ENCODE measurements at places on chromosomes 7 and 10. TPM values are rescaled to one million over a fixed set of nuclear protein-coding genes. Genes with fewer than 3 reads are reported as not detected.

Gene SFTPA1
- not detected for polyA plus RNA-seq

Gene AOAH
- not detected for polyA plus RNA-seq

GRCh38 chr10:132366006-132366405 lies 31.0 kb upstream of the PWWP2B start:
- H3K27me3 ChIP-seq: no peaks in the 10 kb centered on the region
- no peak overlapping the region for H3K4me3 ChIP-seq
- H3K36me3 ChIP-seq: peaks cover 6% of the 10 kb centered on the region
- no peak for DNase-seq
- no peak overlapping the region for H3K27ac ChIP-seq

DNA sequence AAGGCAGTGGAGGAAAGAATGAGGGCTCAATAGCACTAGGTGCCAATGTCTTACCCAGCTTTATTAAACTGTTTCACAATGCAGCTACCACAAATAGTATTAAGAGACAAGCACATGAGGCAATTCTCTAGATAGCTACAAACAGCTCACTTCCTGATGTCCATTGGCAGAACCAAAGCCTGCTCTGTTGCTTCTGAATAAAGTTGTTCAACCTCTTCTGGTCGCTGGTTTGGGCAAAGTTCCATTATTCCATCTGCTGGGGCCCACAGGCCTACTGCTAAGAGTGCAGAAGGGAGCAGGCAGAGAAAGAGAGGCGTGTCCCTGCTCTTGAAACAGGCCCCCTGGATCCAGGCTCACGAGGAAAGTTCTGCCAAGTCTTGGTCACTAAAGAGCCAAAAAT lies 173.9 kb downstream of the ZNF438 start:
- H3K4me3 ChIP-seq: no peak overlapping the region
- peak; percentile 93 for DNase-seq
- peaks cover 6% of the 10 kb centered on the region for H3K4me1 ChIP-seq
- no peak overlapping the region for H3K27ac ChIP-seq
- no peaks in the 10 kb centered on the region for H3K27me3 ChIP-seq

DNA sequence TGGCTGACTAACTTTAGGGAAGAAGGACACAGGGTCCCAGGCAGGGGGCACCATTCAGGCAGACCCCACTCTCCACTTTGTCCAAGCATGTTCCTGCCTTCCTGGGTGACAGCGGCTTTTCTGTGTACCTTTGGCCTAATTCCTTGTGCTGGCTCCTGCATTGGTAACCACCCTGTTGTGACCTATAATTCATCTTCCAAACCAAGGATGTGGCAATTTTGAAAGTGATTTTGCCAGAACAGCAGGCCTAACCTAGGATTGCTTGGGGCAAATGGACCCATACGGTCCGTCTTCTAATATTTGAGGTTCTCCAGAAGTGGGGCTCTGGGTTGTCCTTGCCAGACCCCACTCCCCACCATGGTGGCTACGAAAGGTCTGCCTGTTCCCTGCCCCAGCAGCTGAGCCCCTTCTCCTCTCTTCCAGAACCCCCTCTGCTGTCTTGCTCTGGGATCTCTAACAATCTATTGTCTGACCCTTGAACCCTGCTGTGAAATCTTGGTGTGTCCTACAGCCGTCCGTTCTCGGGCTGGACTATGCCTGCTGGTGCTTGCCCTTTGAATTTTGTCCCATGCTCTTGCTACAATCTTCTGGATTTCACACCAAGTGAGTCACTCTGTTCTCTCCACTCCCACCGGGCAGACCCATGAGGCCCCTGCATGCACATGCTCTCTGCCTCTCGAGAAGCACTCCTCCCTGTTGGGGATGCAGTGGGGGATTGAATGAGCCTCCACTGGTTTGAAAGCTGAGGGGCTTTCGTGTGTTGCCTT lies 316.0 kb downstream of the CXCL12 start:
- DNase-seq: no peak
- H3K36me3 ChIP-seq: no peaks in the 10 kb centered on the region
- no peaks in the 10 kb centered on the region for H3K4me1 ChIP-seq
- H3K27me3 ChIP-seq: no peaks in the 10 kb centered on the region
- H3K4me3 ChIP-seq: no peak overlapping the region

DNA sequence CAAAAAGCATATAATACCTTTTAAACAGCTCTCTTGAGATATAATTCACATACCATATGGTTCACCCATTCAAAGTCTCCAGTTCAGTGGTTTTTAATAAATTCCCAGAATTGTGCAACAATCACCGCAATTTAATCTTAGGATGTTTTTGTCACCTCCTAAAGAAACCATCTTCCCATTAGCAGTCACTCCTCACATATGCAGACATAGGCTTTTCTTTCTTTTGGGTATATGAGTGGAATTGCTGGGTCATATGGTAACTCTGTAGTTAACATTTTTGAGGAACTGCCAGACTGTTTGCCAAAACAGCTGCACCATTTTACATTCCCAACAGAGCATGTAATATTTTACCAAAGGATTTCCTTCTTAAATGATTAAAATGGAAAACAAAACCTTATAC lies 57.0 kb downstream of the CC2D2B start:
- H3K4me1 ChIP-seq: no peaks in the 10 kb centered on the region
- H3K36me3 ChIP-seq: no peaks in the 10 kb centered on the region
- H3K27ac ChIP-seq: no peak overlapping the region
- no peaks in the 10 kb centered on the region for H3K27me3 ChIP-seq

Gene C10orf90
- 0.19 TPM for polyA plus RNA-seq

Gene AGAP3
- polyA plus RNA-seq: 32.9 TPM

Gene MYPN
- polyA plus RNA-seq: 0.77 TPM

Gene GIMAP4
- not detected for polyA plus RNA-seq

Gene AGAP5
- 1.8 TPM for polyA plus RNA-seq

GRCh38 chr7:50645186-50645585 lies 80.0 kb upstream of the DDC start:
- H3K4me3 ChIP-seq: no peak overlapping the region
- H3K27me3 ChIP-seq: no peaks in the 10 kb centered on the region
- no peak for DNase-seq
- no peaks in the 10 kb centered on the region for H3K36me3 ChIP-seq
- H3K4me1 ChIP-seq: no peaks in the 10 kb centered on the region

Gene PRTFDC1
- 32.7 TPM for polyA plus RNA-seq

- H3K4me3 ChIP-seq: no peak overlapping the region
- H3K27me3 ChIP-seq: no peaks in the 10 kb centered on the region
- H3K36me3 ChIP-seq: no peaks in the 10 kb centered on the region
- H3K4me1 ChIP-seq: no peaks in the 10 kb centered on the region
- H3K27ac ChIP-seq: no peak overlapping the region
- no peak for DNase-seq
Observed at GRCh38 chr7:157981778-157982177, 605.8 kb downstream of the PTPRN2 start.

GRCh38 chr10:114477285-114477684 lies 73.0 kb upstream of the AFAP1L2 start:
- H3K4me1 ChIP-seq: no peaks in the 10 kb centered on the region
- H3K27me3 ChIP-seq: peaks cover 3% of the 10 kb centered on the region

DNA sequence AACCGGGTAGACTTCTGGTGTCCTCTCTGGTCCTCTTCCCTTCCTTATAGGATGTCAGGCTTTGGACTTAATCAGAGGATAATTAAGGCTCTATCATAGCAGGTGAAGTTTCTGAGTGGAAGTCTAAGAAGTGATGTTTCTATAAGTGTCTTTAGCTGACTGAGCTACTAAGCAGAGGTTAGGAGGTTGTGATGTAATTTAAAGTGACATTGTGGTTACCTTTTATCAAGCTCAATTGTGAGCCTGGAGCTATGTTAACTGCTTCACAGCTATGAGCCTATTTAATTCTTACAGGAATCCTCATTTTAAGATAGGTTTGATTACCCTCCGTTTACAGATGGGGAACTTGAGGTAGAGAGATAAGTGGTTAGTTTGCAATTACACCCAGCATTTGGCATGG lies 365.1 kb downstream of the AUTS2 start:
- no peaks in the 10 kb centered on the region for H3K27me3 ChIP-seq
- no peak overlapping the region for H3K27ac ChIP-seq
- H3K4me1 ChIP-seq: no peaks in the 10 kb centered on the region
- H3K4me3 ChIP-seq: no peak overlapping the region

DNA sequence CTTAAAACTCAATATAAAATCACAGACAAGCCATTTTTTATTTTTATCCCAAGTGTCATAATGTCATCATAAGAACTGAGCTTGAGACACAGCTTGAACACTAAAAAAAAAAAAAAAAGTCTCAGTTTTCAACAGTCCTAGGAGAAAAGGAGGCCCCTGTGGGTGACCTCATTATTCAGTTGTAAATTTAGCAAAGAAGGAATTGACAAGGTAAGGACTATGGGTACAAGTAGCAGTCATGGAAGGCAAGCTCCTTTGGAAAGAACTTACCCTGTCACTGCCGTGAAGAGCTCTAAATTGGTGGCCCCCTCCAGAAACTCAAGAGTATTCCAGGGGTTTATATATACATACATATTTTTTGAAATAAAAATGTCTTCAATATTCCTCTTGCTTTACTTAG lies 864.4 kb upstream of the KCND2 start:
- no peak overlapping the region for H3K27ac ChIP-seq
- H3K4me3 ChIP-seq: no peak overlapping the region
- H3K36me3 ChIP-seq: no peaks in the 10 kb centered on the region
- DNase-seq: no peak

Gene STOX1
- polyA plus RNA-seq: 0.08 TPM

Gene SFRP4
- polyA plus RNA-seq: 1.5 TPM

Gene MYH16
- polyA plus RNA-seq: not detected

Gene MMRN2
- polyA plus RNA-seq: 2.2 TPM

DNA sequence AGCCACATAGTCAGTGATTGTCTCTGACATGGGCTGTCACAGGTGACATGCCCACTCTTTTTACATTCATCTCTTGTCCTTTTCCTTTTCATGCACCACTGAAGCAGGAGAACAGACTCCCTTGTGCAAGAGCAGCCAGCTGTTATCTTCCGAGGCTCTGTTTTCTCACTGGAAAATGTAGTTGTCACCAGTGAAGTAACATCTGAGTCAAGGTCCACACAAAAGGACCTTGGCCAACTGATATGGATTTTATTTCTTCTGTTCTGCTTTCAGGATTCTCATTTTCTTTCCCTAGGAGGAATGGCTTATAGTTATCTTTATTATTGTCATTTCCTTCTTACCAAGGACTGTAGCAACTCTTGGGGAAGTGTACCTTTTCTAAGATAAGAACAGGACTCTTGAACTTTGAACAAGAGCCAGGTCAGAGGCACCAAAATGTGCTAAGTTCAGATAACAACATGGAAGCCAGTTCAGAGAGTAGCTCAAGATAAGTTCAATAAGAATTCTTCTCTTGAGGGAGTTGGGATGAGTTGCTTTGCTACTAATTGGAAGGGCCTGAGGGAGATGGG lies 22.7 kb downstream of the AVPI1 start:
- H3K36me3 ChIP-seq: peaks cover 10% of the 10 kb centered on the region
- no peak for DNase-seq
- no peak overlapping the region for H3K4me3 ChIP-seq
- H3K27me3 ChIP-seq: no peaks in the 10 kb centered on the region
- no peak overlapping the region for H3K27ac ChIP-seq

DNA sequence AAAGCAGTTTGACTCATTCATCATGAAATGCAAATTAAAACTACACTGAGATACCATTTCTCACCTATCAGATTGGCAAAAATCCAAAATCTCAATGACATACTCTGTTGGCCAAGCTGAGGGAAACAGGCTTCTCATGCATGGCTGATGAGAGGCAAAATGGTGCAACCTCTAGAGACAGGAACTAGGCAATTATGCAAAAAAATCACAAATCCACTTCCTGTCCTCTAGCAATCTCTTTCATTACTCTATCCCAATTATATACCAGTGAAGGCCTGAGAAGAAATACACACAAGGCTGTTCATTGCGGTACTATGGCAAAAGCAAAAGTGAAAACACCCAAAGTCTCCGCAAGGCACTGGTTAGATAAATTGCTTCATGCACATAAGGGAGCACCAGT lies 25.9 kb upstream of the PTPRN2 start:
- no peaks in the 10 kb centered on the region for H3K27me3 ChIP-seq
- DNase-seq: peak; percentile 26
- H3K4me3 ChIP-seq: no peak overlapping the region
- H3K4me1 ChIP-seq: peaks cover 2% of the 10 kb centered on the region
- H3K36me3 ChIP-seq: no peaks in the 10 kb centered on the region
- no peak overlapping the region for H3K27ac ChIP-seq

DNA sequence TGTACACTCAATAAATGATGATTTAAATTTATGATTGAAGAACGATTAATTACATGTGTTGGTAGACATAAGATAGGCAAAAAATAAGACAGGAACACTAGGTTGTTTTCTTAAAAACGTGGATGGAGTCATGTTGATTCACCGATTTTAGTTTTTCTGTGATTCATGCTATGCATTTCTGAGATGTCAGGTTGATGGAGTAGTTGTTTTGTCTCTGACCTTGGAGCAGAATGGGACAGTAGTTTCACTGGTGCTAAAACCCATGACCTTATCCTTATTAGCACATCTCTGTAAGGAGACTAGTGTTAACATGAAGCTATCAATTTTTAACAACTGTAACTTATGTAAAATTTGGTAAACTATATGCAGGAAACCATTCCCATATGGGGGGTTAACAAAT lies 611.6 kb upstream of the FZD8 start:
- no peak overlapping the region for H3K4me3 ChIP-seq
- no peaks in the 10 kb centered on the region for H3K36me3 ChIP-seq
- no peaks in the 10 kb centered on the region for H3K27me3 ChIP-seq
- no peak for DNase-seq
- no peaks in the 10 kb centered on the region for H3K4me1 ChIP-seq
- H3K27ac ChIP-seq: no peak overlapping the region

- no peak for DNase-seq
- H3K4me3 ChIP-seq: no peak overlapping the region
- no peaks in the 10 kb centered on the region for H3K4me1 ChIP-seq
- no peaks in the 10 kb centered on the region for H3K27me3 ChIP-seq
- no peak overlapping the region for H3K27ac ChIP-seq
Observed at GRCh38 chr7:69610374-69611084, 12.3 kb downstream of the AUTS2 start.

Gene SLIT1
- polyA plus RNA-seq: 0.01 TPM
